Esophagus squamous epithelium (tissue), 5 donors: ENCODE measurements at places on chromosomes 5 and 9. TPM values are rescaled to one million over a fixed set of nuclear protein-coding genes. Genes with fewer than 3 reads are reported as not detected.

RFX3 gene
- 3.4 TPM for total RNA-seq

MYMK gene
- total RNA-seq = not detected

CTXN3 gene
- not detected for total RNA-seq

PIP5KL1 gene
- not detected for total RNA-seq

VCP gene
- 254 TPM for total RNA-seq

FGF1 gene
- not detected for total RNA-seq

PTGDS gene
- total RNA-seq = 1.9 TPM

PRRX2 gene
- total RNA-seq = 2.6 TPM

PHPT1 gene
- total RNA-seq = 21.9 TPM

LMX1B gene
- 0.23 TPM for total RNA-seq

DNA sequence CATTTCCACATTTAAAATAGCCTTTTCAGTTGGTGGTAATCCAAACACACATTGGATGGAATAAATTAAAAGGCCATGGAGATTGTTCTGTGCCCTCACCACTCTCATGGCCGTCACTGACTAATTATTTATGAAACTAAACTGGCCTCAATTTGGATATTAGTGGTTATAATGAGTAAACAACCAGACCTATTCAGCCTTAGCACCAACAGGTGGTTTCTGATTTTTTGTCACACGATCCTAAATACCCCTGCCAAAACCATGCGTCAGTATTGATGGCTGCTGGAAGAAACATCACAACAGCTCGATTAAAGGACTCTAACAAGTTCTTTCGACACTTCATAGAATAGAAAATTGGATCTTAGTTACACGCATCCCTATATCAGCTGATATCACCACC is 276.0 kb upstream of the DAP start:
- DNase-seq = no peak

- DNase-seq = no peak
Measured at GRCh38 chr5:100840789-100841188, 62.3 kb downstream of the ST8SIA4 start.

GRCh38 chr9:72583370-72583769 is 62.0 kb downstream of the TMC1 start:
- no peak for DNase-seq

- DNase-seq = no peak
Measured at GRCh38 chr5:112757468-112758208, 20.0 kb downstream of the APC start.

DNA sequence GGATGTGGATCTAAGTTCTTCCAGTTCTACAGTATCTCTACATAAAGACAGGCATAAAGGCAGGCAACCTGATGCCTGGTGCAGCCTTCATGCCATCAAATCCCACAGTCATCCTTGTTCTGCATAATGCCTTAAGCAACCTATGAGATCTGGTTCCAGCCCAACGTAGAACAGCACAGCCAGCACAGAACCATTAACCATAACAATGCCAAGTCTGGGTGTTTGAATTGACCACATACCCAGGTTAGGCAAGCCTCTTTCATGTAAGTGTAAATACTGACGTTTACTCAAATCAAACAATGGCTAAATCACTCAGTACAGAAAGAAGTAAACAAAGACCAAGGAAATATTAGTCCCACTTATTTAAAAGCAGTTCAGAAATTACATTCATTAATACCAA is 195.0 kb downstream of the ADAMTSL1 start:
- no peak for DNase-seq

DNA sequence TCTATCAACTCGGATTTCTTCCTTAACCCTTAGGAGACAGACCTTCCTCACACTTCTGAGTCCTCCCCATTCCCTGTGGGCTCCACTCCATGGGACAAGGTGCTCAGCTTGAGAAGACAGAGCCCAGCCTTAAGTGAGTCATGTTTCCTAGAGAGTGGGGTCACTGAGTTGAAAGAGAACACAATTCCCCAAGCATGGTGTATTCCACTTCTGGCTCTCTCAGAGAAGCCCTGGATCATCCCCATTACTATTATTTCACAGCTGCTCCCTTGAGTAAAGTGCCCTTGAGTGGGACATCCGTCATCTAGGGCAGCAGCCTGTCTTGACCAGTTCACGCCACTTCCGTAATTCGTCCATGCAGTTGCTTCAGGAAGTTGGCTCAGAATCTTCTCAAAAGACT is 604.8 kb downstream of the BNC2 start:
- DNase-seq = no peak

- peak; percentile 40 for DNase-seq
Measured at GRCh38 chr9:134455934-134456755, 129.9 kb downstream of the RXRA start.

GRCh38 chr9:684941-685340 is 156.6 kb upstream of the DMRT1 start:
- DNase-seq = no peak

DNA sequence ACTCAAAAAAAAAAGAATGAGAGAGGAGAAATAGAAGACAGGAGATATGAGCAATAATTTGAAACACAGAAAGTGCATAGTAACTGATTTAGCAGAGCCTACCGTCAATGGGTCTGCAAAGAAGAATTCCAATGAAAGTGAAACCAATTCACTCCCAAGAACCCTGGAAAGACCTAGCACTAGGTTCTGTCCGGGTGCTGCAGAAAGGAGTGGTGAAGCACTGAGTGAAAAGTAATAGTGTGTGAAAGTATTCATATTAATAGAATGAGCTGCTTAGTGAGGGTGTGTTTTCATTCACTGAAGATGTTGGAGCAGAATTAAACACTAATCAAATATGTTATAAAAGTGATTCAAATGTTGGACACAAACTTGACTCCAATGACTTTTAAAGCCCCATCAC is 51.3 kb upstream of the SLC30A5 start:
- DNase-seq = no peak

DNA sequence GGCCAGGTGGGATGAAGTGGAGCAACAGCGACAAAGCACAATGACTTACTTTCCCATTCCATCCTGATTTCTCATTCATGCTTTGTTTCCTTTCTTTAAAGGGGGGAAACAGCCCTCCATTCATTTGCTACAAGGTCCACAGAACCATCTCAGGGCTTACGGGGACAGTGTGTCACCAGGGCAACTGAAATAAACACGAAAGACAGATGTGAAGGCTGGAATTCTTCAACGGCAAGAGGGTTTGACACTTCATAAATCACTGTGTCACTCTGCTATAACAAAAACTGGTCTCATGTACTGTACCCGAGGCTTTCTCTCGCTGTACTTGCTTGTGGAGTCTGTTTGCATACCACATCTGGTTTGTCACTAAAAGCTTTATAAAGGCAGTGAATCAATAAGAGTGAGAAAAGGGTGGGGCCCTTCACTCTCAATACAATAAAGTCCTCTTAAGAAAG is 150.8 kb downstream of the EFNA5 start:
- no peak for DNase-seq

DNA sequence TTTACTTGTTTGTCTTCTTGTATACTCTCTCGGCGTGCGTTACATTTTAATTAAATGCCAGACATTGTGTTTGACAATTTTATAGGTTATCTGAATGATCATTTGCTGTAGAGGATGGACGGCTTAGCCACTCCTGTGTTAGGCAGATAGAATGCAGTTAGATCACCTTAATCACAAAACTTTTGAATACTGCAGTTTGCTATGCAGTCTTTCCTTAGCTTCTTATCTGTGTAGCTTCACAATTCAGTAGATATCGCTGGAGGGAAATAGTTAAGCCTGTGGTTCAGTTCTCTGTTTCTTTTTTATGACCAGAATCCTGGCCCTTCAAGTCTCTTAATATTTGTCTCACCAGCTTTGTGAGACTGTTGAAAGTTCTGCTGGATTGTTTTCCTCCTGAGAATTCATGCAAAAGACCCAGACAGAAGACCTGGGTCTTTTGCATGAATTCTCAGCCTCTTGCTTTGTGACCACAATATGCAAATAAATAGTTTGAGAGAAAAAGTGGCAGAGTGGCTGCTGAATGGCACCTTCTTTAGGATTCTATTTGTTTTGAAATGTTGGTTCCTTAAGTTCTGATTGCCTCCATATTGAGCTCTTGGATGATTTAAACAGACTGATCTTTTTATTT is 40.2 kb downstream of the RASA1 start:
- no peak for DNase-seq

DNA sequence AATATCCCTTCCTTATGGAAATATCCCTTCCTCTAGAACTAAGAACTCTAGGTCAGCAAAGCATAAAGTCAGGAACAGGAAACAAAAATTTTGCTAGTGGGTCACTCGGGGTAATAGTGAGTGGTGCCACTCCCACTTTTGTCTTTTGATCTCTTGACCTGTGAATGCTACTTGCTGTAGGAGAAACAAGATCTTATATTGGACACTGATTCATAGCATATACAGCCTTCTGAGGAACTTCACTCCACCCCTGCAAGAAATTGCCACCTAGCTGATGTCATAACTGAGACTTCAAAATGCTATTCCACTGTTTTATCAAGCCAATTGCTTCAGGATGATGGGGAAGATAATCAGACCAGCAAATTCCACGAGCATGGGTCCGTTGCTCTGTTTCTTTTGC is 53.3 kb upstream of the PRSS3 start:
- no peak for DNase-seq

DNA sequence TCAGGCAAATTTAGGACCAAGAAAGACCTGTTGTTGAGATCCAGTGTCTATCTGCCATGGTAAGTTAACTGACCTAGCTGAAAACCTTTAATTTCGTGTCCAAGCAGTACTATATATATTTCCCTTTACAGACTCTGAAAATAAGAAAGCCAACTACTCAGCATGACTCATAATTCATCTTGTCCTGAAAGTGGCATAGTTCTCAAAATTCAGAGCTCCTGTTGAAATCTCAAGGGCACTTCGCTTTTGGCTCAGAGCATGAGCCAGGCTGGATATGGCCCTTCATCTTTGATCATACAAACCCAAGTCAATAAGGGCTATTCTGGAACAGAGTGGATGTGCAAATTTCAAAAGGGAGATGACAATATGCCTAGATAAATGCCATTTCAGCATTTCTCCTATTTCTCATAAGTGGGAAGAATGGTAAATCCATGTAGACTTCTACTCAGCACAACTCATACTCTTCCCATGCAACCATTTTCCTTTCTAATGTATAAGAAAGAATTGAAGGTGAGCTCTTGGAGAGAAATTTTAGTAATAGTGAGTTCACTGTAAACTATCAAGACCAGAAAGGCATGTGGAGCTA is 567.9 kb upstream of the DAB2 start:
- DNase-seq = no peak
